Stimulated activated naive CD8-positive, alpha-beta T cell treated with anti-CD3 and anti-CD28 coated beads, Interleukin-15, Interleukin-2, amounts not matched to agents 100 U/mL and 50 U/mL, for 24 hours (primary cell): ENCODE measurements at places on chromosomes 11 and 22.

- no peak for DNase-seq
Observed at GRCh38 chr11:8650401-8650990, 32.0 kb downstream of the TRIM66 start.

DNA sequence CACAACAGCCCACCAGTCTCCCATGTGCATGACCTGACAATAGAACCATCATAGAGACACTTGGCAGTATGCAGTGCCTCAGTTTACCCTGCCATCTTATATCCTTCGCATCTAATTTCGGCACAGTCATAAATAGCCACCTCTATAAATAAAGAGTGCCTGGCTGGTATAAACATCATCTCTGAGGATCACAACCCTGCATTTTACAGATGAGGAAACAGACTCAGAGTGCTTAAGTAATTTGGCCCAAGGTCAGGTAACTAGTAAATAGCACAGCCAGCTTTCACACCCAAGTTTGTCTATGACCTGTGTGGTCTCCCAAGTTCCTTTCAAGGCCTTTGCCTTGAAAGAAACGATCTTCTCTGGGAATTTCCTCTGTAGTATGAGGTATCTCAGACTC is 44.6 kb downstream of the CYB5R2 start:
- no peak for DNase-seq

- DNase-seq: no peak
Observed at GRCh38 chr11:44561275-44561805, 4.1 kb upstream of the CD82 start.

GRCh38 chr11:74559110-74559933 is 33.1 kb upstream of the POLD3 start:
- DNase-seq: no peak

- DNase-seq: no peak
Observed at GRCh38 chr22:41360126-41360525, 21.6 kb upstream of the TEF start.

- DNase-seq: no peak
Observed at GRCh38 chr11:86162239-86162638, 82.3 kb upstream of the EED start.
